ENCODE measurements at places on chromosomes 11 and 22.

DNA sequence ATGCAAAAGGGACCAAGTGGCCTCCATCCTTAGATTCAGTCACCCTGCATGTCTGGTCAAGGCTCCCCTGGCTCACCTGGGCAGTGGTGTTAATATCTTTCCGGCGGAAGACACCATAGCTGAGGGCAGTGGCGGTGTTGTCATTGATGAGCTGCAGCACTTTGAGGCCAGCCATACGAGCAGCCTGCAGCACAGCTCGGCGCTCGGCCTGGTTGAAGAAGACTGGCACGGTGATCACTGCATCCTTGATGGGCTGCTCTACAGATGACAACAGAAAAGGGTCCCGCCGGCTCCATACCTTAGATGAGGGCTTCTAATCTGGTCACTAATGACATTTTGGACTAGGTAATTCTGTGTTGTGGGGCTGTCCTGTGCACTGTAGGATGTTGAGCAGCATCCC is 2.6 kb downstream of the HYOU1 start:
- DNase-seq = no peak

GRCh38 chr11:18721561-18722292 is 4.3 kb downstream of the IGSF22 start:
- DNase-seq = no peak

DNA sequence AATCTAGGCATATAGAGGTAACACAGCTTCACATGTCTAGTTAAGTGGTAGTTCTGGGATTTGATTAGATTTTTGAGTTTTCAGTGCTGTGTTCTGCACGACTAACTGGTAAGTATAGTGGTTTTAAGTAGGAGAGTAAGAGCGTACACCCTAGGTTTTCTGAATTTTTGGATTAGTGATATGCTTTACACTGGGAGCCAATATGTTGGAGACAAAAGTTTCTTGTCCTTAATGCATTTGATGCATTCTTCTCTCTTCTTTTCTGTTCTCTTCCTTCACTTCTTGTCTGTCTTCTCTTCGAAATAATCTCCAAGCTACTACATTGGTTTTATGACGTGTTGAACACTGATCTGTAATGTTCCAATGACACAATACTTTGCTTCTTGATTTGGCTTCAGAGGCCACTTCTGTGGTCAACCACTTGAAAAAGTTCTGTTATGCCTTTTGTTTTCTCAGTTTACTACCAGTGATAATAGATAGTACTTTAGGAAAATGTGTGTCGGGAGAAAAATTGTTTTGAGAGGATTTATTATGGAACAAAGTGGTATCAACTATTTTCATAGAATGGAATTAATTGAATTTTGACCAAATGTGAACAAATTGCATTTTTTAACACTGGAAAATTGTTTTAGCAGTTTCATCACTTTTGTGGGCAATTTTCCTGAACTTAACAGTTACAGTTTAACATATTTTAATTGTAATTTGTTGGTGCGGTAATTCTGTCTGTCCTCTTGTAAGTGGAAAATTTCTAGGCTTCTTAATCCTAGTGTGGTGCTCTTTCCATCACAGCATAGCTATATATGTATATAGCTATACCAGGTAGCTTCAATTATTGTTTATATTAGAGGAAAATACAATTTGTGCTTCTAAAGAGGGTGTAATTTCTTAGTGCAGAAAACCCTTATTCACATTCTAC is 2.6 kb downstream of the PDE3B start:
- no peak for DNase-seq

GRCh38 chr22:36333644-36334043 is 54.1 kb downstream of the MYH9 start:
- DNase-seq = no peak

GRCh38 chr11:12016246-12016645 is 7.8 kb upstream of the DKK3 start:
- no peak for DNase-seq

DNA sequence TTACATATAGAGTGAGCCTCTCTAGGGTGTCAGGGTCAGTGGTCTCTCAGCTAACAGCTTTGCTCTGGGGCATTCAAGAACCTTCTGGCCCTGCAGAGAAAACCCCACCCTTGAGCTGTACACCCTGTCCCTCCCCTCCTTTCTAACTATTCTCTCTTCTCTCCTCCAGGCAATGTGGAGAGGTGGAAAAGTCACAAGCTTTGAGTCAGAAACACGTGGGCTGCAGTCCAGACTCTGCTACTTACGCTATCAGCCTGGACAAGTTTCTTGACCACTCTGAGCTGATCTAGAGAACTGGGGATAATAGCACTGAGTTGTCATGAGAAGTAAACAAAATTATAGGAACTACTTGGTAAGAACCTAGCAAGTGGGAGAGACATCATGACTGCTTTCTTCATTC is 10.7 kb upstream of the FAM83F start:
- no peak for DNase-seq

- DNase-seq = no peak
Observed at GRCh38 chr11:58917159-58917783, 22.0 kb upstream of the GLYATL1 start.

DNA sequence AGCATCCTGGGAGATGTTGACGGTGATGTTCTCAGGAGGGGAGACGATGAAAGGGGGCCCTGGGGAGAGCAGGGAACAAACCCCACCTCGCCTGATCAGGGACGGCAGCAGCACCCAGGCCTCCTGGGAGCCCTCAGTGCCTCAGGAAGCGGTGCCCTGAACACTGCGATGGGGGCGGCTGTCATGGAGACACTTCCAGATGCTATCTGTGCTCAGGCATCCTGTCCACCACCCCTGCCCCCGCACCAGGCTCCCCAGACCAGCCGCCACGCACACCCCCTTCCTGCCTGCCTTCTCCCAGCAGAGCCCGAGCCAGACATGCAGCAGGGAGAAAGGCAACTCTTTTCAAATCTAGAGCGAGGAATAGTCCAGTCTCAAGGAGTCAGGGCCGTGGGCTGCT is 20.6 kb downstream of the IGSF9B start:
- no peak for DNase-seq

GRCh38 chr11:66563832-66564231 is 4.6 kb downstream of the CTSF start:
- no peak for DNase-seq

DNA sequence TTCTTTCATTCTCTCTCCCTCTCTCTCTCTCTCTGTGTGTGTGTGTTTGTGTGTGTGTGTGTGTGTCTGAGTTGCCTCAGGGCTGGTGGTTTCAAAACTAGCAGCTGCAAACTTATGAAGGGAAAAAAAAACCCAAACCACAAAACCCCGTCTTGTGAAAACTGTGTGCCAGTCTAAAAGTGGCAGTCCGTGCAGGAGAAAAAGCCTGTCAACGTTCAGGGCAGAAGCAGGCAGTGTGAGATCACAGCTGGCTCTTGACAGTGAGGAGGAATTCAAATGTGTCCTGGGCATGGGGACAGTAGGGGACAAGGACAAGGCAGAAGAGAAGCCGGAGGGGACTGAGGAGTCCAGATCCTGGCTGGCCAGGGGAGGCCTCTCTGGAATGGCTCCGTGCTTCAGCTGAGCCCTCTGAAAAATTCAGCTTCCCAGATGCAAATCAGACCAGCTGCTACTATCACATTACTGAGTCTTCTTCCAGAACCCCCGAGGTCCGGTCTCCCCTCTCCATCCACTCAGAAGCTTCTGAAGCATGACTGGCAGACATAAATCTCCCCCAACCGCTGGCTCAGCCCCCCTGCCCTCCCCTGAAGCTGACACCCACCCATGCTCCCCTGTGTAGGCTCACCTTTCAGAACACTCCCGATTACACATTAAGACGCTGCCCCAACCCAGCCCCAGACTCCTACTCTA is 31.9 kb downstream of the FLI1 start:
- DNase-seq = no peak

DNA sequence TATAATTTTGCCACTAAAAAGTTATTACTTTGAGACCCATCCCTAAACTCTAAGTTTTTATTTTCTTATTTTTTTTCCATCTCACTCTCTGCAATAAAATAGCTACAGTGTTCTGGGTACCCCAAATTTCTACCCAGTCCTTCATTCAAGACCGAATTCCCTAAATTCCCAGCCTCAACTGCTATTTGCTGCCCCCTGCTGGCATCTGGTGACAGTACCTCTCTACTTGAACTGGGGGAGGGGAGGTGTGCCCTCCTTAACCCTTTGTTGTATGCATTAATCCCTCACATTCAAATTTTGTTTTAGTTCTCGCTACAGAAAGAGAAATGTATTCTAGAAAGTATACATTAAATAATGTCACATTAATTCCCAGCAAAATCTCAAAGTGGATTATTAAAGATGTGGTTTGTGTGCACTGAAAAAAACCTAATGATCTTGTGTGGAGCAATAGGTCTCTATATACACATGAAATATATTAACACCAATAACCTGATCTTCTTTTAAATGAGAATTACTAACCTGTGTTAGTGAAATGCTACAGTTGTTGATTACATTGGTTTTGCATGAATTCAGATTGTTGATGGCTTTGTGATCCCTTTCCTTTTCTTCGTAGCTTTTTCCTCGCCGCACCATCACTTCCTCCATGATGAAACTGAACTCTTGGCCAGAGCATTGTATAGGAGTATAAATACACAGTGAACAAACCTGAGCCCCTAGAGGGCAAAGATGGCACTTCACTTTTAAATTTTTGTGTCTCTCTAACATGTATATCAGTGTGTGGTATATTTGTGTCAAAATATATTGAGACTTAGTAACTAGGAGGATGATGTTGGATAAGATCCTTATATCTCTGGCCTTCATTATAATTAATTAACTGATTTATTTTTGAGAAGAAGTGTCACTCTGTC is 590.0 kb downstream of the METTL15 start:
- DNase-seq = peak; percentile 19

DNA sequence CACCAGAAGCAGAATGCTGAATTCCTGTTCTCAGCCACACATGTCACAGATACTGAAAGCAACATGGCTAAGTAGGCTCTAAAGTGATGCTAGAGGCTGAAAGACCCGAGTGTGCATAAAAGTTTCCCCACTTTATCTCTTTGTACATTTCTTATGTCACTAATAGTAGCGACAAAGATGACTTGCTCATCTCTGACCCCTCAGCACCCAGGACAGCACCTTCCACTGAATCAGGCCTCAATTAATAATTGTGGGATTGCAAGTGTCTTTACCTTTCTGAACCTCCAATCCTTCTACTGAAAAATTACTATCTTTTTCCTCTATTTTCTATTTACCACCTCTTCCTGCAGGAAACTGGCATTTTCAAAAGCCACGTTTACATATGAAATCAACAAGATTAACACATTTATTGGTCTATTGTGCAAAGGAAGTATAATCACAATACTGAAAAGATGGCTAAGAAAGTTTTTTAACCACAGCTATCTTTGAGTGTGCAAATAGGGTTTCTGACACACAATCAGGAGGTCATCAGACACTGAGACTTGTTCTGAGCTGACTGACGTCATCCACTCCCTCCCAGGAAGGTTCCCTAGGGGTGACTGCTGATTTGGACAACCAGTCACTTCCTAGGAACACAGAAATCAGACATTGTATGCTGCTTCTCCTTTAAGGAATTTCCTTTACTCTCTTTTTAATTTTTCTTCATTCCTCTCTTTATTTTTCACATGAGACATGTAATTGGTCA is 213.9 kb upstream of the ISX start:
- DNase-seq = no peak

GRCh38 chr11:75982309-75982708 is 167.3 kb downstream of the UVRAG start:
- no peak for DNase-seq

DNA sequence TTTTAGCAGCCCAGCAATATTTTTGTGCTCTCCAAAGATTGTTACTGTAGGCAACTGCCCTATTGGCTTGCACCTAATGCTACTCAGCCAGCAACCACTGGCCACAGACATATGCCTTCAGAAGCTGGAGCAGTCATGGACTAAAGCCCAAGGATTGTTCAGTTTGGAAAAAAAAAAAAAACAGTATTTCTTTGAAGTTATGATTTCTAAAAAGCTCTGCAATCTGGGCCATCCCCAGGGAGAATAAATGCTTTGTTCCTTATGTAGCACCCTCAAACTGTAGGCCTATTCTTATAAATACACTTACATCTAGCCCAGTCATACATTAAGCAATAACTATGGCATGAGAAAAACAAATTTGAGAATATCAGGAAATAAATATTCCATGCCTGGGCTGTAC is 2190.5 kb upstream of the RAG2 start:
- DNase-seq = no peak

DNA sequence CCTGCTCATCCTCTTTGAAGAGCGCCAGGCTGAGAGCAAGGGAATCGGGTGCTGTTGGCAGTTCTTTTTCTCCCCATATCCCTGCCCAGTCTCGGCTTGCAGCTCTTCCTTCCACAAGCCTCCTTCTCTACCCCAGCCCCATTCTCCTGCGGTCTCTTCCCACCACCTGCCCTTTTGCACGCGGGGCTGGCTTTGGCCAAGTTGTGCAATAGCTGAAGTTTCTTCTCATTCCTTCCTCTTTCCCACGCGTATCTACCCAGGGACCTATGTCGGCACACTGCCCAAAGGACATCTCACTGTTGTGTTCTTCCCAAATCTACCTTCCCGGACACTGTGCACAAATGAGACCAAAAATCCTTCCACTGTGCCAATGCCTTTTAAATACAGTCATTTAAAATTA is 22.3 kb upstream of the HTR3A start:
- DNase-seq = no peak

- DNase-seq = no peak
Observed at GRCh38 chr11:2531987-2532703, 87.3 kb downstream of the KCNQ1 start.

DNA sequence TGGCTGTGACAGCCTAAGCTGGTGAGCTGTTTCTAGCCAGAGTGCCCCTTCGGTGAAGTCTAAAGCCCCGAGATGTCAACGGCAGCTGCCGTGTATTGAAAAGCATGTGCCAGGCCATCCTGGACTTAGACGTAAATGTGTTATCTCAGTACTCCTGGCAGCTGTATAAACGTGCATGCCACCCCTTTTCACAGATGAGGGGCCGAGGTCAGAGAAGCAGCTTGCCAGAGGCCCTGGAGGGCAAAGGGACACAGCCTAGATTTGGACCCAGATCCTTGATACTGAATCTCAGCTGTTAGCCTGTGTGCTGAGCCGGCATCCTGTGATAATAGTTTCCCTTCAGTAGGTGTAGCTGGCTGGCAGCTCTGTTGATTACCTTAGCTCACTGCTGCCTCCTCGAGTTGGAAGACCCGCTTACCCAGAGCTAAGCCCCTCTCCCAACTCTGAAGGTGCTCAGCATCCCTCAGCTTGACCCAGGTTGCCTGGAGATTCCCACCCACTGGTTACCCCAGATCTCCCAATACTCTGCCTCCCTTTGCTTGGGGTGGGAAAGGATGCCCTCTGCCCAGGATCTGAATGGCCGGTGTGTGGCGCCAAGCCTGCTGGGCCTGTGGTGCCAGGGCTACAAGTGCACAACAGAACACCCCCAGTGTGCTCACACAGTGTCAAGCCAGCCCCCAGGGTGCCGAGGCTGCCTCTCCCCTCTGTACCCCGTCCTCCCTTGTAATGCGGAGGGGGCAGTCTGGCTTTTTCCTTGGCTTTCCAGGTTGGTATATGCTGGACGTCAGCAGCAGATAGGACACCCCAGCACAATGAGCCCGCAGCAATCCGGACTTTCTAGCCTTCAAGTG is 59.8 kb upstream of the WNT7B start:
- DNase-seq = no peak

DNA sequence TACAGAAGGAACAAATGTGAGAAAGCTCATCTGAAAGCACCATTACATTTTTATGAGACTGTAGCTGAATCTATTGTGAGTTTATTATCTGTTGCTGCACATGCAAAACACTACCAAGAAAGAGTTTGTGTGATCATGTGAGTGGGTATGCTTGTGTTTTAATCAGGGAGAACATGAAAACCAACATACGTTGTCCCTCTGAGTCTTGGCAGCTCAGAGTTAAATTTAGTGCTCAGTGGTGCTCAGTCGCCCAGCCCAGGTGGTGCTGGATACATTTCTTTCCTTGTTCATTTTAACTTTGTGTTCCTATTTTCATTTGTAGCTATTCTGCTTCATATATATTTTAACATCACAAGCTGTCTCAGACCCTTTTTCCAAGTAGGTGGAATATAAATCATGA is 500.6 kb downstream of the NTM start:
- no peak for DNase-seq
